Thymus (tissue), 14 donors: ENCODE measurements at places on chromosomes 13 and 19.

DNA sequence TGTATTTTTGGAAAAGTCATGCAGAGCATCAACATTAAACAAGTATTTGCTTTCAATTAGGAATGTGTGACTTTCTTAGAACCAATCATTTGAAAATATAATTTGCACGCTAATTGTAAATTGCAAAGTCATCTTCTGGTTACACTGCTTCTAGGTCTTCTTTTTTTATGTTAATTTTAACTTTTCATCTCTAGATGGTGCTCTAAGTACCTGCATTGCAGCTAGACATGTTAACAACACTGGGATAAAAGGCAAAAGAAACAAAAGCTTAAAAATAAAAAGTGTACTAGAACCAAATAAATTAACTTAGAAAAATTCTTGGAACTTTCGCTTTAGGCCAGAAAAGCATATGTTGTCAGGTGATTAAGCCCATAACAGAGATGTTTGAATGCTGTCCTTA, 2758.2 kb downstream of the PCDH9 start:
- no peak for DNase-seq

GRCh38 chr13:27125357-27126282, 46.0 kb downstream of the USP12 start:
- DNase-seq = no peak

GRCh38 chr19:4976401-4977298, 7.7 kb downstream of the KDM4B start:
- DNase-seq = no peak

GRCh38 chr19:39296055-39296645, at the start of gene IFNL1:
Gene IFNL1 (plus strand): TSS chr19:39296407. CDS start chr19:39296422, 15 bp downstream.
- DNase-seq = no peak

- DNase-seq = no peak
Measured at GRCh38 chr13:23915308-23915707, 18.0 kb upstream of the C1QTNF9B start.

DNA sequence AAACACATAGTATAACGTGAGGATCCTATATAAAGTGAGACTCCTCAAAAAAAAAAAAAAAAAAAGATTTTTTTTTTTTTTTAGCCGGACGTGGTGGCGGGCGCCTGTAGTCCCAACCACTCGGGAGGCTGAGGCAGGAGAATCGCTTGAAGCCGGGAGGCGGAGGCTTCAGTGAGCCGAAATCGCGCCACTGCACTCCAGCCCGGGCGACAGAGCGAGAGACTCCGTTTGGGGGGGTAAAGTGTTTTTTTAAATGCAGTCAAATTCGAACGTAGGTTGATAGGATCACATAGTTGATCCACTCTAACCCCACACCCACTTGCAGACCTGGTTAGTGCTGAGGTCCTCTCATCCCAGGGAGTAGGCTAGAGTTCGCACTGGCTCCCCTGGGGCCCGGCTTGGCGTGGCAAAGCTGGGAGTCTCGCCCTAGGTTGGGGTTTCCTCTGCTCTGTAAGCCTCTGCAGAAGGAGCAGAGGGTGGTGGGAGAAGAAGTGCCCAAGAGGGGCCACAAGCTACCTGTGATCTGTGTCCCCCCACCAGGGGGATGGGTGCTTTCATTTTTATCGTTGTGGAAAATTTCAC, 6.5 kb downstream of the RNF225 start:
- DNase-seq = no peak

GRCh38 chr13:100673376-100673712, 1.3 kb downstream of the TMTC4 start:
- DNase-seq = no peak

DNA sequence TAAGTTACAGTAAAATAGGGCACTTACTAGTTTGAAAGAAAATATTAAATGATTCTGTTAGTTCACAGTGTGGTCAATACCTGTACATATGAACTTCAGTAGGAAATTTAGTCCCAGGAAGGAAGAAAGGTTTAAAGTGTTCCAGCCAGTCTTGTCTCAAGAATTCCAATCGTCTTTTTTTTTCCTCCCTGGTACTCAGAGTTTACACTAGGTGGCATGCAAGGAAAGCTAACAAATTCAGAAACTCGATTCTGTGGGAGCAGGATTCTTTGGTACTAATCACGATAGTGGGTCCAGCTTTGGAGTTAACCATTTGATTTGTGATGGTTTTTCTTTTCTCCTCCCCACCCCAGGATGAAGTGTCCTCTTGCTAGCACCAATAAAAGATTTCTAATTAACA, 43.6 kb downstream of the POLR1D start:
- no peak for DNase-seq

- DNase-seq = no peak
Measured at GRCh38 chr13:77460195-77460594, 75.3 kb upstream of the SCEL start.

- no peak for DNase-seq
Measured at GRCh38 chr13:72109863-72110262, 242.9 kb upstream of the DACH1 start.

DNA sequence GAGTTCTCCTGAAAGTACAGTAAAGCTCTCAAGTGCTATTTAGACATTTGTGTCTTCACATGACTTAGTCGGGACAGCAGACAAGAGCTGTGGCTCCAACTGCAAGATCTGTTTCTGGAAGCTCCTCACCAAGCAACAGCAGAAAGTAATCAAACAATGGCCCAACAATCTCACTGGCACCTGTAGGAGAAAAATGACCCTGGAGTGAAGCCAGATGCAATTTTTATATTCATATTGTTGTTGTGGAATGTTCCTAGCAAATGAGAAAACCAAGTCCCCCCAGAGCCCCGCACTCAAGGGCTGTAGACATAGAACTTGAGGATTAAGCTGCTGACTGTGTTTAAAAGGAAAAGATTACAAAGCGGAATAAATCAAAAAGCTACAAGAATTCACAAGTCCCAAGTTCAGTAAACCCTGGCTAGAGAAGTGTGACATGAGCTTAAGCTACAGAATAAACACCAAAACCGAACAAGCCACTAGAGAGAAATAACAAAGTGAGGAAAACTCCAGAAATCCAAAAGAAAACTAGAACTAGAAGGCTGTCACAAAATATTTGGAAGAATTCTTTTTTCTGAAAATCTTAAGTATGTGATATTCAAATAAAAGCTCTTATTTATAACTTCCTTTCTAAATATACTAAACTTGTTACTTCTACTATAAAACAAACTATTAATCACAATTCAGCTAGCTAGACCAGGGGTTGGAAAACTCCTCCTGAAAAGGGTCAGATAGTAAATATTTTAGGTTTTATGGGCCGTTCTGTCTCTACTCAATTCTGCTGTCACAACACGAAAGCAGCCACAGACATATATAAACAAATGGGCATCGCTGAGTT, 454.5 kb downstream of the SUCLA2 start:
- DNase-seq = no peak

DNA sequence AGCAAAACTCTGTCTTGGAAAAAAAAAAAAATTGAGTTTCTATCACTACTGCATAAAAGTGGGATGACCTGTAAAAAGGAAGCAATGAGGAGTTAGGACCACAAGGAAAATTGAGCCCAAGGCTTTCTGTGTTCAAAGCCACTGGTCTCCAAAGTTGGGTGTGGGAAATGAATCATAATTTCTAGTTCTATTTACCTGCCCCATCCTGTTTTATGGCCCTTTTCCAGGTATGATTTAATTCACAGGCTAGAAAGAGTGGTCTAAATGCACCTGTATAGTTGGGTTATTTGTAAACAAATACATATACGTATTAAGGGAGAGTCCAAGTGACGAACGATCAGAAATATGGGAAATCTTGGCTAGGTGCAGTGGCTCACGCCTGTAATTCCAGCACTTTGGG, 5.9 kb upstream of the DCAF15 start:
- DNase-seq = no peak

- DNase-seq = no peak
Measured at GRCh38 chr19:10364644-10365043, 15.7 kb downstream of the TYK2 start.

GRCh38 chr13:42361701-42362100, 89.7 kb downstream of the AKAP11 start:
- DNase-seq = no peak

DNA sequence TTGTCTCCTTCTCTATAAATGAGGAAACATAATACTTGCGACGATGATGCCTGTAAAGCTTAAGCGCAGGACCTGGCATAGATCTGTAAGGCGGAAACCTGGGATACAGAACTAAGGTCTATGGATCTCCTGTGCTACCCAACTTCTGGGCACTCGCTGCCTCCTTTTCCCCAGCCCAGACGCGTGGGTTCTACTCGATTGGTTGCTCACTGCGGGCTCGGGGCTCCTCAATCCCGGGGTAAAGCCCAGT, 615 bp upstream of the PSMC4 start:
- no peak for DNase-seq

- no peak for DNase-seq
Measured at GRCh38 chr13:59276436-59276835, 887.3 kb downstream of the DIAPH3 start.

DNA sequence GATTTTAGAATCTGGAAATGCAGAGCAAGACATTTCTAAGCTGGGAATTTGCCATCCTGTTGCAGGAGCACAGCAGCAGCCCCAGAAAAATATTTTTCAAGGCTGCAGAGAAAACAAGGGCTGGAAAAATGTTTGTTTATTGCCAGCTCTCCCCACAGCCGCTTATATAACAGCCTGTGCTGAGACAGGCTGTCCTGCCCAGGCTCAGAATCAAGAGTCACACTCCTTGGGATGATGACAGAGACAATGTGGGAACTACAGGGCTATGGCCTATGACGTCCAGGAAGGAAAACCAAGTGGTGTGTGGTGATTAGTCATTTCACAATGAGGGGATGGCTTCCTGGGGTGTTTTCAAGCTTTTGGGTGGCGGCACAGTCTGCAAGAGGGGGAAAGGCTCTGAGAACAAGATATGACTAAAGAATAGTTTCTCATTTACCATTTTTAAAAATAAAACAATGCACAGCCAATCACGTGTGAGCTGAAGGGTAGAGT, 136.3 kb upstream of the SERP2 start:
- no peak for DNase-seq

DNA sequence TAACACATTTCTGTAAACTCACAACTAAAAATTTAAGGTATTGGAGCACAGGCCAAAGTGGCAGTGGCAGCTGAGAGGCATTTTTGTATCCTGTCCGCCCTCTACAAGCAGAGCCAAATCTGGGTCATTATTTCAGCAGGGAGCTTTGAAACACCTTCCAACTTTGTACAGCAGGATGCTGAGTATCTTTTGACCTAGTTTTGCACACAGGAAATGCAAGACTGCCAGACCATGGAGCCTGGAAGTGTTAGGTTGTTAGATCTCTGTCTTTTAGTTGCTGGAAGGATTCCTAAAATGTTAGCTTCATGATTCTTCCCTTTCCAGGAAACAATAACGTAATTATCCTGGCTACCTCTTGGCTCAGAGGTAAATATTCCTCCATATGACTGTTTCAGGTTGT, 148.6 kb upstream of the ATXN8OS start:
- no peak for DNase-seq

DNA sequence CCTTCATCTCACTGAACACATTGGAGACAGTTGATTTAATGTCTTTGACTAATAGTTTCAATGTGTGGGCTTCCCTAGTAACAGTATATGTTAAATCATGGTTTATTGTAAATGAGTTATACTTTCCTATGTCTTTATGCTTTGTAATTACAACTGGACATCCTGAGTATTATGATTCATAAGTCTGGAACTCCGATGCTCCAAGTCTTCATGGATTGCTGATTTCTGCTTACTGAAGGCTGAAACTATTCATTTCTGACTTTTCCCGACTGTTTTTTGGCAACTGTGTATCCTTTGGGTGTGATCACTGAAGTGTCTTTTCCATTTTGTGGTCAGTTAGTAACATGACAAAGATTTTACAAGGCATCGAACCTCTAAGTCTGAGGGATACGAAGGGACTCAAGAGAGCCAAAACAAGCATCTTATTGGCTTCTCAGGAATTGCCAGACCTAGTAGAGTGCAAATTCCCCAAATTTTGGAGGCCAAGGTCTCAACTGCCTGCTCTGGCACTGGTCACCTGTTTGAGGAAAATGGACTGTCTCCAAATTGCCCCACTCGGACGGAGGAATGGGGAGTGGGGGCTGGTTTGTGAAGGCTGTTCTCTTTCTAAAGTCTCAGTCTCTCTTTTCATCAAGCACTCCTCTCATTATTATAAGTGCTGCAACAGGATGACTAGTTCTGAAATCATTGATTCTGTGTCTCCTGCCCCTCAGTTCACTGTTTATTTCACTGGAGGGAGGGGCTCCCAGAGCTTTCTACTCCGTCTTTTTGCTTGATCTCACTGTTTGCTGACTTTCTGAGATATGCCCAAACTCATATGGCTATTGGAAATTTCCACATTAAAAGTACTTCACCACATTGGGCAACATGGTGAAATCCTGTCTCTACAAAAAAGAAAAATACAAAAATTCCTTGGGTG, 20.2 kb upstream of the CD70 start:
- DNase-seq = no peak

DNA sequence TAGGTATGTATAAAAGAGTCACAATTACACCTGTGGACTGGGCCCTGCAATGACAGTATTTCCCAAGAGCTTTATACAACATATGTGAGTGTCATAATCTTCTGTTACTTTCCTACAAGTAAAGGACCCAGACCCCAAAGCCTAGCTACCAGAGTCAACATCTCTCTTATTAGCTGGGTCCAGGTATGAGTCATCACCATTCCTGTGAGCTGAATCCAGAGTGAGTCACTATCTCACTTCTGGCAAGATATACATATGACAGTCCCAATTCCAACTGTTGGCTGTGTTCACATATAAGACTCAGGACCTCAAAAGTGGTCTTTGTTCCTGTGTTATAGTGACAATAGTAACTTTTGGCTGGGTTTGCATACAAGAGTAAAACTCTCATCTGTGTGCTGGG, 46.7 kb downstream of the ZNF729 start:
- no peak for DNase-seq

- no peak for DNase-seq
Measured at GRCh38 chr19:53782698-53783097, 41.4 kb downstream of the NLRP12 start.

DNA sequence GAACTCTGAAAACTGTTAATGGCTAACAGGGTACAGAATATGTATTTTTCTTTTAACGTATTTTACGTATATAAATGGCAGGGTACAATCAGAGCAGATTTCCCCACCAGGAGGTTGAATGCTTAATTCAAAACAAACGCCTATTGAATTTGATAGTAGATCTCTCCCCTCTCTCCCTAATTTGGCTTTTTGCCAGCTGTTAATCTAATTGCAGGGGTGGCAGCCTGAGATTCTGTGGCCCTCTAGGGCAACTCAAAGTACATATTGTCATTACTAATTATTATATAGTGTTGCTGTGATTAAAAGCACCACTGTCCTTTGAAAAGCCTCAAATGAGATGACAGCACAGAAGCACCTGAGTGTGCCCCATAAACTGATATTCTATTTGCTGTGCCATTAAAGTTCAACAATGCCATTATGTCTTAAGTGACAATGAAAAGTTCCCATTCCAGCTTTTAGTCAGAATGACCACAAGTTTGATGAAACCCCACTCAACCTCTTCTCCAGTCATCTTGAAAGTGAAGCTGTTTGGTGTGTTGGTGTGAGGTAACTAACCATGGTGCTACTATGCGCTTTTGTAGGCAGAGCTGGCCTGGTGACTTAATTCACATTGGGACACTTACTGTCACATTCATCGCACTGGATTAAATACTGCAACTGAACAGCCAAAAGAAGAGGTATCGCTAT, 351.4 kb downstream of the KCNRG start:
- no peak for DNase-seq

- no peak for DNase-seq
Measured at GRCh38 chr19:33246709-33247440, 21.2 kb upstream of the SLC7A10 start.
